ENCODE measurements at places on chromosomes 1 and 21. TPM values are rescaled to one million over a fixed set of nuclear protein-coding genes. Genes with fewer than 3 reads are reported as not detected.

The OR2L3 gene
- not detected for total RNA-seq

The TRIM17 gene
- total RNA-seq, result not detected

The ZNF695 gene
- 38.0 TPM for total RNA-seq

The RGS4 gene
- 1.9 TPM for total RNA-seq

The FLG2 gene
- not detected for total RNA-seq

The MACF1 gene
- 134 TPM for total RNA-seq

The PCP4 gene
- 1.2 TPM for total RNA-seq

The TCEA3 gene
- 0.95 TPM for total RNA-seq

Data from G401 (cell line).